8988T (cell line): ENCODE measurements at places on chromosomes 5 and 9.

DNA sequence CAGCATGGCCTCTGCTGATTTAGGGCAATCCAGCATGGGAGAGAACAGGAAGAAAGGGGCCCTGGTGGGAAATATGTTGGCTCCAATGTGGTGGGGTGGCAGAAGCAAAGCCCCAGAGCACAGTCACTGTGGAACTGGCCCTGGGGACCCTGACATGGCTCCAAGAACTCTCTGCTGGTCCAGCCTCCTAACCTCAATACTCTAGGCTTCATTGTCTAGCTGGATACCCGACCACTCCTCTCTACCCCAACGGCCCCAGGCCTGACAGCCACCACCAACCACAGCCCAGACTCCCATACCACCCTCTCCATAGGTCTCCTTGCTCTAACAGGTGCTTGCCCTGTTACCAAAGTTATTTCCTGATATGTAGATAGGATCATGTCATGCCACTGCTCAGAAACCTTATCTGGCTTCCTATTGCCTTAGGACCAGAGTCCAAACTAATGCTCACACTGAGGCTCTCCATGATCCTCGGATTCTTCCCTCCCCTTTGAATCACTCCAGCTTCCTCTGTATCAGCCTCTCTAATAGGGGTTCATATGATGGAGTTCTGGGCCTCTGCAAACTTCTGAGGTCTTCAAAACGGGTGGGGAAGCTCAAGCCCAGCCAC, 12.9 kb downstream of the ACSL6 start:
- DNase-seq, result no peak

DNA sequence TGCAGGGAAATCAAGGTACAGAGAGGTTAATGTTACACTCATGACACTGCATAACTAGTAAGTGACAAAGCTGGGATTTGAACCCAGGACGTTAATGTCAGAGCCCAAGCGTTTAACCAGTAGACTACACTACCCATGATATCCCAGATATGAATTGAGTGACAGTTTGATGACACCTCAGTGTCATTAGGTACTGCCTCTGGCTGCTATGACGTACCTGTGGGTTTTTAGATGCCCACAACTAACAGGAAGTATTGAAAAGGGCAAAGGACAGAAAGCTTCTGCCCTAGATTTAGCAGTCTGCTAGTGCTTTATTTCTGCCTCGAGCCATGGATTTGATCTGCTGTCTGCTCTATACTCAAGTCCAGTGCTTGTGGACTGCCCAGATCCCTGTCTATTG, 56.2 kb downstream of the GLRA1 start:
- no peak for DNase-seq

GRCh38 chr9:136942881-136943230, 1.7 kb downstream of the FBXW5 start:
- DNase-seq, result peak; percentile 46

GRCh38 chr9:91316093-91316492, 45.6 kb downstream of the AUH start:
- DNase-seq, result no peak

- DNase-seq, result no peak
Measured at GRCh38 chr9:2039294-2040180, 24.4 kb downstream of the SMARCA2 start.

DNA sequence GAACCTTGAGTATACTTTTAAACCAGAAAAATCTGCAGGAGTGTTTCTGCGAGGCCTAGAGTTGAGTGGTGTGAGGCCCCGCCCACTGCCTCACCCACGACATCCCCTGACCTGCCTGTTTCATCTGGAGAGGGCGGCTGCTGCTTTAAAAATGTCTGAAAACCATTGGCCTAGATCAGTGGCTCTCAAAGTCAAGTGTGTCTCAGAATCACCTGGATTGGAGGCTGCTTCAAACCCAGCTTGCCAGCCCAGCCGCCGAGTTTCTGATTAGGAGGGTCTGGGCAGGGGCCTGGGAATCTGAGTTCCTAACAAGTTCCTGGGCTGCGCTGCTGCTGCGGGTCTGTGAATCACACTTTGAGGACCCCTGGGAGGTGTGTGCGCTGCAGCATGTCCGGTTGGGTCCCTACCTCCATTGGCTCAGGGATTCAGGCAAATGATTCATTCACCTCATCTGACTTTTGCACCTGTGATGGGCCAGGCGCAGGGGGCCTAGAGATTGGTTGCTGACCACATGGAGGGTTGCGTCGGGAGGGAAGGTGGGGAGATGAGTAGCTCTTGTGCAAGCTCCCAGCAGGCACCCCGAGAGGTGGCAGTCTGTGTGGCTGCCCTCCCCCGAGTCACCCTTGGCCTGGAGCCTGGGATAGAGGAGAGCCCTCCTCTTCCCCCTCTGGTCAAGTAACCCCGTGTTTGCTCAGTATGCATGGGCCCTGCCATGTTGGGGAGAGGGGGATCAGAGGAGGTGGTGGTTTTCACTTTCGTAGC, 27.6 kb upstream of the HMCN2 start:
- no peak for DNase-seq

DNA sequence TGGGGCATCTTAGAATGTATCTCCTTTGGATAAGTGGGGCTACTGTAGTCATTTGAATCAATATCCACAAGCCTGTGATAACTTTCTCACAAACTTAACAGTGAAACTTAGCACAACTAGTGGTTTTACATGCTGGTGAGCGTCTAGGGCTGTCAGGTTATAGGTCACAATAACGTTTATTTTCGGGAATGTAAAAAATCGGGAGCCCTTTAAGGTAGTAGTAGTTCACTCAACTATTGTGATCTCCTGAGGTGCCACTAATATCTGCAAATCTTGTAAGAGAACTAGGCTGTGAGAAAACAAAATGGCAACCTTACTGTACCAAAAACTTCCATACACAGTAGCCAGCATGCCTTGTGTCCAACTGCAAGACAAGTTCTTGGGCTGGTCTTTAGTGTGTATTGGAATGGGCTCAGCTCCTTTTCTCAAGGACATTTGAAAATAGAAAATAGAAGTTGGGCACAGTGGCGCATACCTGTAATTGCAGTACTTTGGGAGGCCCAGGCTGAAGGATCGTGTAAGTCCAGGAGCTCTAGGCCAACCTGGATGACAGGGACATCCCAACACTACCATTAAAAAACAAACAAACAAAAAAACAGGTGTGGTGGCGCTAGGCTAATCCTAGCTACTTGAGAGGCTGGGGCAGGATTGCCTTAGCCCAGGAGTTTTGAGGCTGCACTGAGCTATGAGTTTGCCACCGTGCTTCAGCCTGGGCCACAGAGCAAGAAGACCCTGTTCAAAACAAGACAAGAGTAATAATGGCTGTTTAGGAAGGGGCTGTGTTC, 5.2 kb upstream of the PKN3 start:
- DNase-seq, result no peak

- DNase-seq, result no peak
Measured at GRCh38 chr5:134585966-134586365, 46.7 kb downstream of the SAR1B start.

- DNase-seq, result no peak
Measured at GRCh38 chr5:150582241-150583109, 58.0 kb upstream of the SYNPO start.

GRCh38 chr5:91374893-91375520, 8.1 kb downstream of the ARRDC3 start:
- DNase-seq, result no peak

- DNase-seq, result no peak
Measured at GRCh38 chr9:129995409-129996160, 47.4 kb downstream of the FNBP1 start.

- no peak for DNase-seq
Measured at GRCh38 chr5:113119246-113119924, 142.8 kb downstream of the DCP2 start.
